ENCODE measurements at places on chromosomes 13 and 19.

DNA sequence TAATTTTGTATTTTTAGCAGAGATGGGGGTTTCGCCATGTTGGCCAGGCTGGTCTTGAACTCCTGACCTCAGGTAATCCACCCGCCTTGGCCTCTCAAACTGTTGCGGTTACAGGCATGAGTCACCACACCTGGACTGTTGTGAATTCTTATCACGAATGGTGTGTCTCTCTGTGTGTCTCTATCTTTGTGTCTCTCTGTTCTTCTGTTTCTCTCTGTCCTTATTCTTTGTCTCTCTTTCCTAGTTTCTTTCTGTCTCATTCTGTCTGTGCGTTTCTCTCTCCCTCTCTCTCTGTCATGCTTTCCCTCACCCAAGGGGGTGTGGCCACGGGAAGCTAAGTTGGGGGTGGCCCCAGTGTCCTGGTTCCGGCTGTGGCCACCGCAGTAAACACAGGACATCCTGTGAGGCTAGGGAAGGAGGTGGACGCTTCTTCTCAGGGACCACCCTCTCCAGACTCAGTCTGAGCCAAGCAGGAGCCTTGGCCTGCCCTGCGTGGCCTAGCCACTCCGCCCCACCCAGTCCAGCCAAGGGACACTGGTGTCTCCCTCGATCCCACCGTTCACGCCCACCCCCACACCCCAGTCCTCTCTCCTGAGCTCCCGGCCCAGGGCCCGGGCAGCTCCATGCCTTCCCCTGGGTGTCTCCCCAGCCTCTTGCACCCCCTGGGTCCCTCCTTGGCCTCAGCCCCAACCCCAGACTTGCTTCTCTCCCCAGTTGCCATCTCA lies 3.9 kb upstream of the PRX start:
- no peak for DNase-seq

- no peak for DNase-seq
Measured at GRCh38 chr13:30751183-30751933, 16.0 kb downstream of the ALOX5AP start.

GRCh38 chr19:35267353-35267817 lies 1.4 kb upstream of the USF2 start:
- DNase-seq = peak; percentile 70

DNA sequence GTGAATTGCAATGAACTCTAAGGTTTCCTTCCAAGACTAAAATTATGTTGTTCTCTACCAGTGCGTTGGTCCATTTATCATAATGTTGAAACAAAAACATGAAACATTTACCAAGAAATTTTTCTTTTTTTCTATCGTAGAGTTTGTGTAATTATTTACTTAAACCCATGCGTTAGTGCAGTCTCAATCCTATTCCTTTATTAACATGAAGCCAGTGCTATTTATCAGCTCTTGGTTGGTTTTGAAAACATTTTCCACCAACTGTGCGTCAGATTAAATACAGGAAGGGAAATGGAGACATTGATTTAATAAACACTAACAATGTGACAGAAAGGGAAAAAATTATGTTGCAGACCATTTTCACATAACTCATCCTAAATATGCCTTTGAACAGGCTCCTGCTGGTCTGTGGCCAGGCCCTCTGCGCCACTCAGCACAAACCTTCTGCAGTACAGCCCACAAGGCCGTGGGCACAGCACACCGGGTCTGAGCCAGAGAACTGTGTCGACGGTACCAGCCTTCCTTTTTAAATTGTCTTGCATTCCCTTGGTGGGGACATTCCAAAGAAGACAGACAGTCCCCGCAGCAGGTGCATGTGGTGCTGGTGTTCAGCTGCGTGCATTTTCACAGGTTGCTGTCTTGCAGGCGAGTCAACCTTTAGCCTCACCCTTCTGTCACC lies 135.8 kb downstream of the SHISA2 start:
- DNase-seq = no peak

DNA sequence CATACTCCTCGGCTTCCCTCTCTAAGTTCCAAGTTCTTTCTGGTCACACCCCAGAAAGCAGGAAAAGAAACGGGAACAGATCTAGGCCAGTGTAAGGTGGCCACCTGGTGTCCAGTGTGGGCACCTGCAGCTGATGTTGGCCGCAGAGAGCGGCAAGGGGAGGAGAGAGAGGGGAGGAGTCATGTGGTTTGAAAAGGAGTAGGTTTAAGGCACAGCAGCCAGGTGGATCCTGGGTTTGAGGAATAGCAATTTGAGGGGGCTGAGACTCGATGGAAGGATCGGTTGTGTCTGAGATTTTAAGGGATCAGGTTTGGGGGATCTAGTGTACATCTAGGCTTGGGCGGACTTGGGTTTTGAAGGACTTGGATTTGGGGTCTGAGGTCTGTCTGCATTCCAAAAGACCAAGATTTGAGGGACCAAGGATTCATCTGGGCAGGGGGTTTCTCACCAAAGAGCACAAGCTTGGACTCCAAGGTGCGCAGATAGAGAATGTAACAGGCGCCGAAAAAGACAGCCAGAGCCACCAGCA lies 1.2 kb downstream of the RABAC1 start:
- DNase-seq = peak; percentile 72

- DNase-seq = no peak
Measured at GRCh38 chr19:14871619-14872230, 14.2 kb downstream of the OR7A17 start.

DNA sequence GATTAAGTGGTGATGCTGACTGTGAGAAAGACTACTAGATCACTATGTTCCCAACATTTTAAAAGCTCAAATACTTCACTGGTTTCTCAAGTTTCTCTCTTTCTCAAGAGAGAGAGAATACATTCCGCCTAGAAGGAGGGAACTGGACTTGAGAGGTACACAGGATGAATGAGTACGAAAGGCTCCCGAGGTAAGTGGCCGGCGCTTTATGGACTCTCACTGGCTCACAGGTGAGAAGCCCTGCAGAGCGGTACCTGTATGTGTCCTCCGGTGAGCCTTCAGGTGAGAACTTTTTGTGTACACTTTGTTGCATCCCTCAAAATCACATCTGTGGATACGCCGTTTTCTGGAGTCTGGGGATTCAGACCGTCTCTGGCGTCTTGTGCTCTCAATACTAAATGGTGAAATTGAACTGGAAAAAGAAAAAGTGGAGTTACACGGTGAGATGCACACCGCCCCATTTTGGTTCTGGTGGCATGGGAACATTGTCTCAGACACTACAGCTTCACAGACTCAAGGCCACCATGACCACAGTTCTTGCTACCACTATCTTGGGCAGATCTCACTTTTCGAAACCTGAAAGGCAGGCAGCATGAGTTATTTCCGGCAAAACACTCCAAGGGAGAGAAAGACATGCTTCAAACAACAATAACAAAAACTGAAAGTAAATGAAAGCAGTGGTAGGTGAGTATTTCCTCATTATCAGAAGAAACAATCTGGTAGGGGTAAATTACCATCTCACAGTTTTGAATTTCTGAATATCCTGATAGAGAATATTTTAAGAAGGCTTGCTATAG lies 418.9 kb downstream of the KLF12 start:
- no peak for DNase-seq

DNA sequence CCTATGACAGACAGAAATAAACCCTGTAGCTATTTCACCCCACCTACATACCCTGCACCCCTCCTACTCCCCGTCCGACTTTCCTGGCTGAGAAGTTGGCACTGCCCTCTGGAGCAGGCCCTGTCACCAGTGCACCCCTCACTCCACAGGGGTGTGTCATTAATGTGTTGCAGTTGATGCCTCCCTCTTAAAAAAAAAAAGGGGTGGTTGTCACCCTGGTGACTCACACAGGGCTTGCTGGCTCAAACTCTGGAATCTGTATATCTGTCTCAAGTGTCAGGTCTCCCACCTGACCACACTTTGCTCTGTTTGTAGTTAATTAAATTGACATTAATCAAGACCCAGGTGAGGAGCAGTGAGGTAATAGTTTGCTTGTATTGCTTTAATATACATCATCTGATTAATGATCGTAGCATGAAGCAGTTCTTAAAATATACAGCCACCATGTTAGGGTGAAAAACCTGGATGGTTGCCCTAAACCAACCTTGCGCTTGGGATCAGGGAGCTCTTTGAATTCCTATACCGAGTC lies 2.0 kb upstream of the GATAD2A start:
- DNase-seq = no peak

GRCh38 chr19:36604656-36605100 lies 435 bp upstream of the ZNF382 start:
- no peak for DNase-seq

- peak; percentile 96 for DNase-seq
Measured at GRCh38 chr13:98445340-98446233, 131.3 kb downstream of the STK24 start.

- no peak for DNase-seq
Measured at GRCh38 chr19:7678971-7679751, 1.5 kb upstream of the TRAPPC5 start.
